SIG-M5 (cell line): ENCODE measurements at places on chromosomes 1 and 21.

DNA sequence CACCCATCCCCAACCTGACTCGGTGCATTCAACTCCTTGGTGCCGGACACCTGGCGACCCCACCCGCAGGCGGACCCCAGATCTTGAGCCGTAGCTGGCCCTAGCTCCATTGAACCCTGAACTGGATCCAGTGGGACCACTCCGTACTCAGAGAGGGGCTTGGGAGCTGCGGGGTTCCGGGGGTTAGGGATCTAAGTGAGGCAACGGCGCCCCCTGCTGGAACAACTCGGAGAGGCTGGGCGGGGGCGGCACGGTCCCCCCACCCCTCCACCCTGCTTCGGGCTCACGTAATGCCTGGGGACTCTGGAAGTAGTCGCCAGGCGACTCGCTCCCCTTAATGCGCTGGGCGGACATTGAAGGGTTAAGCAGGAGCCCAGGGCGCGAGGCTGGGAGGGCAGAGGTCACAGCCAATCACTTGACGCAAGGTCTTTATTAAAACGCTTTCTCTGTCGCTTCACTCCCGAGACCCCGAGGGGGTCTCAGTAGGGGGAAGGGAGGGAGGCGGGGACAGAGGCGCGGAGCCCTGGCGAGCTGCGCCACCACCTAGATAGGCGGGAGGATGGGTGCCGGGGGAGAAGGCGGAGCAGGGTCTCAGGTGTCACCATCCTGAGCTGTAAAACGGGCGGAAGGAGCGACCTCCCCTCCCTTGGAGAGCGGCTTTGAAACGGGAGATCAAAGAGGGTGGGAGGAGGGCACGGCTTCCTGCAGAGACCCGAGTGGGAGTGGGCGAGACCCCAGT lies 704 bp upstream of the CRABP2 start:
- no peak for DNase-seq

DNA sequence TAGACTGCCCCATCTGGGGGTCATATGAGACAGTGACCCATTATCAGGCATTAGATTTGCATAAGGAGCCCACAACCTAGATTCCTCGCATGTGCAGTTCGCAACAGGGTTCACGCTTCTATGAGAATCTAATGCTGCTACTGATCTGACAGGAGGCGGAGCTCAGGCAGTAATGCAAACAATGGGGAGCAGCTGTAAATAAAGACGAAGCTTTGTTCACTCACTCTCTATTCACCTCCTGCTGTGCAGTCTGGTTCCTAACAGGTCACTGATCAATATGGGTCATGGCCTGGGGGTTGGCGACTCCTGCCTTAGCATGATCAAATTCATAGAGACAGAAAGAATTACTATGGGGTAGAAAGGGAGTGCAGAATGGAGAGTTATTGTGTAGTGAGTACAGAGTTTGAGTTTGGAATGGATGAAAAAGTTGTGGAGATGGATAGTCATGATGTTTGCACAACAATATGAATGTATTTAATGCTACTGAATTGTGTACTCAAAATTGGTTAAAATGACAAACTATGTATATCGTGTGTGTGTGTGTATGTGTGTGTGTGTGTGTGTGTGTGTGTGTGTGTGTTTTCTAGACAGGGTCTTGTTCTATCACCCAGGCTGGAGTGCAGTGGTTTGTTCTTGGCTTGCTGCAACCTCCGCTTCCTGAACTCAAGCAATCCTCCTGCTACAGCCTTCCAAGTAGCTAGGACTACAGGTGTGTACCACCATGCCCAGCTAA lies 42.2 kb downstream of the BTF3L4 start:
- DNase-seq, result no peak

GRCh38 chr21:44449473-44450363 lies 5.6 kb upstream of the LRRC3 start:
- DNase-seq, result no peak

DNA sequence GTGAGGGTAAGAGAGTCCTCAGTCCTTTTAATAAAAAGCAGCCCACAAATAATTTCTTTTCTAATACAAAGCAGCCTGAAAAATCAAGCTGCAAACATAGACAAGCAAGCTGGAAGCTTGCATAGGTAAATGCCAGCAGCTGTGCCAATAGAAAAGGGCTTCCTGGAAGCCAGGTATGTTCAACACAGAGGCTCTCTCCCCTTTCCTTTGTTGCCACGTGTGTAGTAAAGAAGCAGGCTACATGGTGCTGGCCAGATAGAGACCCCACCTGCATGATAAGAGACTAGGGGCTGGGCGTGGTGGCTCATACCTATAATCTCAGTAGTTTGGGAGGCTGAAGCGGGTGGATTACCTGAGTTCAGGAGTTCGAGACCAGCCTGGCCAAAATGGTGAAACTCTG lies 50.1 kb upstream of the ERRFI1 start:
- DNase-seq, result no peak

- no peak for DNase-seq
Measured at GRCh38 chr1:175419684-175420517, 227.3 kb upstream of the KIAA0040 start.

- DNase-seq, result no peak
Measured at GRCh38 chr21:38820471-38821239, 14.9 kb downstream of the ETS2 start.

GRCh38 chr1:195898373-195898772 lies 709.9 kb downstream of the KCNT2 start:
- DNase-seq, result no peak

GRCh38 chr1:150764617-150765101 lies 919 bp downstream of the CTSS start:
- DNase-seq, result no peak
